Muscle of arm (tissue), 14 donors: ENCODE measurements at places on chromosomes 2 and 18. TPM values are rescaled to one million over a fixed set of nuclear protein-coding genes. Genes with fewer than 3 reads are reported as not detected.

The VAMP5 gene
- 37.2 TPM for polyA plus RNA-seq

DNA sequence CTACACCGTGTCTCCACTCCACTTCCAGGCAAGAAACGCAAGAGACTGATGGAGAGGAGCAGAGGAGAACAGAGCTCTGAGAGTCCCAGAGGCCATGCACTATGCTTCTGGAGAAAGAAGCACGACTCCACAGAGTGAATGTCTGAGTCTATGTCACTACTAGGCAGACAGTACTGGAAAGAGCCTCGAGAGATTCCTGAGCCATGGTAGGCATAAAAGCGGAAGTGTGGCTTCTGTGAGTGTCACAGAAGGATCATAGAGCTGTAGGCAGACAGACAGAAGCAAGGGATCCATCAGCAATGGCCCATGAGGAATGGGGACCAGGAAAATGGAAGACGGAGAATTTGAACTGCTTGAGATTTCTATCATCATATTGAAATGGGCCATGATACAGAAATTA, 542.6 kb downstream of the ZEB2 start:
- no peak for DNase-seq

GRCh38 chr2:117983040-117983439, 30.8 kb downstream of the CCDC93 start:
- no peak for DNase-seq

DNA sequence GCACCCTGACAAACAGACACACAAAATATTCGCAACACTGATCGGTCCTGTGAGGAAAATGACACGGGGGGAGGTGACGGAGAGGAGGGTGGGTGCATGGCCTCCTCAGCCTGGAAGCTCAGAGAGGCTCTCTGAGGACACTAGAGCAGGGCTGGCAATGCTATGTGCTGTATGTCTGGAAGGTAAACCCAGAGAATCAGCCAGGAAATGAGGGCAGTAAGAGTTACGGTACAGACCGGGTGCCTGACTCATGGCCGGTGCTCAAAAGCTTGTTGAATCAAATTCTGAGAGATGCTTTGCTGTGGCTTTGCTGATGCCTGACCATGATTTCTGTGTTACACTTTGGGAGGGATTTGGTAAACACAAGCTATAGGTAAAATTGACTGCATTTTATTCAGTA, 81.9 kb downstream of the CCDC93 start:
- no peak for DNase-seq

- DNase-seq: no peak
Measured at GRCh38 chr2:112257575-112257974, 2.7 kb upstream of the ZC3H8 start.
